Stimulated activated CD8-positive, alpha-beta memory T cell treated with anti-CD3 and anti-CD28 coated beads, Interleukin-4, amount 100 ng/mL, for 1 hour (primary cell): ENCODE measurements at places on chromosomes 7 and 10.

GRCh38 chr7:55019691-55020465, 1.1 kb downstream of the EGFR start:
- DNase-seq, result no peak

GRCh38 chr7:151460474-151460855, 20.5 kb upstream of the CRYGN start:
- DNase-seq, result no peak

- no peak for DNase-seq
Measured at GRCh38 chr7:26511866-26512265, 220.2 kb downstream of the SNX10 start.

DNA sequence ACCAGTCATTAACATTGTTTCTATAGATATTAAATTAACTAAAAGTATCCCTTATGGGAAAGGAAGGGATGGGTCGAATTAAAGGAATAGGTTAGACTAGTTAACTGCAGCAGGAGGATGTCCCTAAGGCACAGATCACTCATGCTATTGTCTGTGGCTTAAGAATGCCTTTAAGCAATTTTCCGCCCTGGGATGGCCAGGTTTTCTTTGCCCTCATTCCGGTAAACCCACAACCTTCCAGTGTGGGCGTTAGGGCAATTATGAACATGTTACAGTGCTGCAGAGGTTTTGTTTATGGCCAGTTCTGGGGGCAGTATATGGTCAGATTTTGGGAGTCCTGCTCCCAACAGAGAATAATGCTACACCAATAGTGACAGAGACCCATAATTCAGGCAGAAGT, 139.3 kb upstream of the CDK13 start:
- DNase-seq, result no peak

DNA sequence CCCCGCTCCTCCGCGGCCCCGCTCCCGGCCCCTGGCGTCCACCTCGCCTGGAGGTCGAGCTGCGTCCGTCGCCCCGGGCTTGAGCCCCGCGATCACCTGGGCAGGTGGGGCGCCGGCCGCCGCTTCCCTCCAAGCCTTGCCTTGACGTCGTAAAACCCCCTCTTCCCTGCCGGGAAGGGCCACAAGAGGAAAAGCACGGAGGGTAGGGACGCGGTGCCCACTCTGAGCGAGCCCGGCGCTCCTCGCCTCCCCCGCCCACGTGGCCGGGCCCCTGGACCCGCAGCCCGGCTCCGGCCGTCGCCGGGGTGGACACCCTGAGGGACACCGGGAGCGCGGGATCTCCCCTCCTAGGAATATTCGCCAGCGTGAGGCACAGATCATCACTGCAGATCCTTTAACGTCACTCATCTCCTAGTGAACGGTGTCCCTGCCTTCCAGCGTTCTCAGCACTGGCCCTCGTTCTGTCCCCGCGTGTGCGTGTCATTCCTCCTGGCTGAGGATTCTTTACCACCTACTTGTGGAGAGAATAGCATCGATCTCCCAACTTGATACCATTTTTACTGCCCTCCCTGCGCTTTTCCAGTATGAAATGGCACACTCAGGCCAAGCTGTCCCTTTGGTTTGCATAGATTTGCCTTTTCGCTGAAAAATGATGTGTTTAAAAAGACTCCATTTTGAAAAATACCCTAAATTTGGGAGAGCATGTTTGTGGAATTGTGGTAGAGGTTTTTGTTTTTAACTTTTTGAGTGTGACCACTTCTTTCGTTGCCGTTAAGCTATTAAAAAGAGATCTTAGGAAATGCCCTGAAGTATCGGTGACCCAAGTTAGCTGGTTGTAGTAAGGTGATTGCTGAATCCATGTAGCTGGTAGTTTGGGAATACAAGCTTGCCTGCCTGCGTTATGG, 649 bp downstream of the ACTR3B start:
- peak; percentile 5 for DNase-seq

DNA sequence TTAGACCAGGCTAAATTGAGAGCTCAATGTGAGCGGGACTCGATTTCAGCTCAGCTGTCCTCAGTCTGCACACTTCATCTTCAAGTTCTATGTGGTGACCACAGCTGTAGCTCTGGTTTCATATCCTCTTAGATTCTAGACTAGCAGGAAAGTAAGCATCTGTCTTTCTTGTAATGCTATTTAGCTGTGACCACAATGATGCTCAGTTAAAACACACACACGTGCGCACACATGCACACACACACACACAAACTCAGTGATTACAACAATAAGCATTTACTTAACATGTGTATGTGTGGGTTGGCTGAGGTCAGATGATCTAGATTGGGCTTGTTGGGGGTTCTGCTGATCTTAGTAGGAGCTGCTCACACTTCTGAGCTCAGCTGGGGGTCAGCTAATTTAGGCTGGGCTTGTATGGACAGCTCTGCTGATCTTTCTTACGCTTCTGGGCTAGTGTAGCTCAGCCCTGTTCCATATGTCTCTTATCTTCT, 82.5 kb downstream of the ZNF365 start:
- DNase-seq, result no peak

- peak; percentile 95 for DNase-seq
Measured at GRCh38 chr7:876077-876971, at the start of gene GET4. GET4 (plus strand) TSS chr7:876554; CDS start chr7:876646, 92 bp downstream.

- no peak for DNase-seq
Measured at GRCh38 chr10:19815036-19815730, 1.0 kb upstream of the PLXDC2 start.

DNA sequence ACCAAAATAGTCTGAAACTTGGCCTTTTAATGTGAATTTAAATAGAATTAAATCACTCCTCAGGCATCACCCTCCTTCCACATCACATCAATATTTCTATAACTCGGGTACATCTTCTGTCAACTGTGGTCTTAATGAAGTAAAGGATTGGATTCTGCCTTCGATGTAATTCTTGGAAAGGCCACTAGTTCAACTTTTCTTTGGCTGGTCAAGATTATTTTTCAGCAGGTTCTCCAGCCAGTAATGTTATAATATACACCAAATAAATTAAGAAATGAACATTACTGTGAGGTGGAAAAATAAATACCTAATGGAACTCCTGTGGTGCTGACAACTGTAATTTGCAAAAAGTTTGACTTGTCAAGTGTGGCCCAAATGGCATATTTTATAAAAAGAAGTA, 9.7 kb upstream of the SLC16A9 start:
- no peak for DNase-seq

GRCh38 chr10:47031211-47031900, 120.1 kb downstream of the PTPN20 start:
- DNase-seq, result no peak

DNA sequence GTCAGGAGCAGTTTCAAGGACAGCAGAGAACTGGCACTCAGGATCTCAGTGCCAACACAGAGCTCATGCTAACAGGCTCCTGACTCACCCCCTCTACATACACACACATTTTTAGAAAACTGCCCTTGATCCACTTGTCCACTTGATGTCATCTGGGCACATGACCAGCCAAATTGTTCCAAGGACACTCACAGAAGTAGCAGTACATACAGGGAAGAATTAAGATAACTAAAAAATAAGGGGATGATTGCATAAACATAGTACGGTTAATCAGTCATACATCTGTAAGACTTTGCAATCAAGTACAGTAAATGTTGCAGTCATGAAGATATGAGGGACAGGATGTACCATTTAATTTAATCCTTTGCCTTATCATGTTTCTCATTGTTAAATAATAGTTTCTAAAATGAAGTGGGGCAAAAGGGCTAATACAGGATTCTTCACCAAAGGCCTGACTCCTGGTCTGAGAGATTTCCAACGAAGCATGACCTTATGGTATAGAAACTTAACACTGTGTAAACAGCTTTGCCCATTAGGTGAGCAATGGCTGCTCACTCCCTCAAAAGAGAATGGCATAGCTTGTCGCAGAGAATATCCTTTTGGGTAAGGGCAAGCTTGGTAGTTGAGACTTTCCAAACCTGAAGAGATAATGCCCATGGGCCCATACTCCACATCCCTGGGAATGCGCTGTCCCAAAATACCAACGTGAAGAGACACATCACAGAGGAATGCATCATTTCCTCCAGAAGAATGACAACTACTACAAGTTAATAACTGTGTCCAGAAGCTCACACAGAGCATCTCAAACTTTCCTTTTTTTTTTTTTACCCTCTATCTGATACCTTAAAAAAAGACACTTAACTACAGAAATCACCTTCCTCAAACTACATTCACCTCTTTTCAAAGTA, 94.1 kb downstream of the ARMH3 start:
- DNase-seq, result no peak

DNA sequence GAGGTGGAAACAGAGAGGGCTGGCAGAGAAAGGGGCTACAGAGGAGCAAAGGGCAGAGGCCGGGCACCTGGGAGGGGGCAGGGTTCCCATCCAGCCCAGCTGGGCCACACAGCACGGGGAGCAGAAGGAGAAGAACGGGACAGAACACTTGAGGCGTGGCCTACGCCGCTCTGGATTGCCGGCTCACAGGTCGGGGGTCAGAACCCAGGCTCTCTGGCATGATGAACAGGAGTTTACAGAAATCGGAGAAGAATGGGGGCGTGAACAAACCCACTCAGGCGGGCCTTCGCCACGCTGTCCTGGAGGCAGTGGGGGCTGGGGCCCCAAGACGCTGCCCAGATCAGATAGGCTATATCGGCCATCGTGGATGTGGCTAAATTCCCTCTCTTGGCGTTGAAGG, 362.2 kb upstream of the SHH start:
- DNase-seq, result no peak

- no peak for DNase-seq
Measured at GRCh38 chr10:63497321-63497720, 23.9 kb upstream of the REEP3 start.

DNA sequence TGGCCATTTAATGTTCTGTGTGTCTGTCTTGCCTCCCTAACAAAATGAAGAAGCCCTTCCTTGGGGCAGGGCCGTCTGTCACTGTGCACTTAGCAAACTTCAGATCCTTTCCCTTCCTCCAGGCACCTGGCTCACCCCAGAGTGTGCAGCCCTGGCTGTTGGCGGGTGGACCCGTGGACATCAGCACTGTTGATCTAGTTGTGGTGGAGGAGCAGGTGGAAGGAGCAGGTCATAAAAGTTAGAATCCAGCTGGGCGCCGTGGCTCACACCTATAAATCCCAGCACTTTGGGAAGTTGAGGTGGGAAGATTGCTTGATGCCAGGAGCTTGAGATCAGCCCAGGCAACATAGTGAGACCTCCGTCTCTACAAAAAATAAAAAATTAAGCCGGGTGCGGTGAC, 12.7 kb downstream of the RAB19 start:
- no peak for DNase-seq

GRCh38 chr10:119393019-119393418, 149.5 kb downstream of the RGS10 start:
- DNase-seq, result no peak

DNA sequence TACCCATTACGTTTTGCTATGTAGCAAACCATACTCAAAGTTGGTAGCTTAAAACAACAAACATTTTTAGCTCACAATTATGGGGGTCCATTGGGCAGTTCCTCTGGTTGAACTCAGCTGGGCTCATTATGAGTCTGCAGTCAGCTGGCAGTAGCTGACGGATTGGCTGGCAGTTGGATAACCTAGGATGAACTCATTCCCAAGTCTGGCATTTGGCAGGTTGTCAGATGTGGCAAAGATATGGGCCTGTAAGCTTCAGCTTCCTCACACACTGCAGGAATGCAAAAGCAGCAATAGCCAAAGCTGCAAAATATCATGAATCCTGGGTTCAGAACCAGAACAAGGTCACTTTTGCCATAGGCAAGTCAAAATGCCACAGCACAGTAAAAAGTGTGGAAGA, 412.2 kb upstream of the SORCS1 start:
- no peak for DNase-seq

- no peak for DNase-seq
Measured at GRCh38 chr10:77911535-77912123, 14.9 kb downstream of the DLG5 start.

- no peak for DNase-seq
Measured at GRCh38 chr10:23367896-23368595, 23.4 kb upstream of the C10orf67 start.

DNA sequence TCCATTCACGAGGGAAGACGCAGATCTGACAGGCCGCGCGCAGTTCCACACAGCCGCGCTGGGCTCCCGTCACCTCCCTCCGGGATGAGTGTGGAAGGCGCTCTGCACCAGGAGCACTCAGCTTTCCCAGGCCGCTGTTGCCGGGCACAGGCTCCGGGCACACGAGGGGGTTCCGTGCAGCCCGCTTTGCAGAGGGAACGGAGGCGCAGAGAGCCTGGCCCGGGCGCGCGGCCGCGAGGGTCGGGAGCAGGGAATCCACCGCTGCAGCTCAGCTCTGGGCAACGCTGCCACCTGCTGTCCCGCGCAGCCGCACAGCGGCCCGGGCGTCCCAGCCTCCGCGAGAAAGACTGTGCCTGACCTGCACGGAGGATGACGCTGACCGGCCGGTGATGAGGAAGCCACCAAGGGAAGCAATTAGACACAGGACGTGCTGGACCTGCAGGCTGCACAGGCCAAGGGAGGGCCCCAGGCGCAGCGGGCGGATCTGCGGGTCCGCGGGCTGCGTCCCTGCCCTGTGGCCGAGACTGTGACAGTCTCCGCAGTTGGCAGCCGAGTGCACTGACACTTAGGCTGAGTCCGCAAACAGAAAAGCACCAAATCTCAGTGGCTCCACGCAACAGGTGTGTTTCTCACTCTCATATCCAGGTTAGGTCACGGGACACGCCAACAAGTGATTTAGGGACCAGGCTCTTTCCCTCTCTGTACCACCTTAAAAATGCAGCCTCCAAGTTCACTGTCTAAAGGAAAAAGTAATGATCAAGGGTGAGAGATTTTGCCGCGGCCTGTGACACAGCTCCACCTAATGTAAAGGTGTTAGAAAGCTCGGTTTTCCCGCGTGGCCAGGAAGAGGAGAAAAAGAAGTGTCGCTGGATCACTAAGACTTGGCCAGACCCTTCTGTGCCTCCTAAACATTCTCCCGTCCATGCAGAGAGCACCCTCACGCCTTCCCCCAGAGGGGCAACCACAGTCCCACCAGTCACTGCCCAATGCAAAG, 94.5 kb downstream of the SEC61G start:
- DNase-seq, result no peak
